ENCODE measurements at places on chromosomes 6 and 20.

DNA sequence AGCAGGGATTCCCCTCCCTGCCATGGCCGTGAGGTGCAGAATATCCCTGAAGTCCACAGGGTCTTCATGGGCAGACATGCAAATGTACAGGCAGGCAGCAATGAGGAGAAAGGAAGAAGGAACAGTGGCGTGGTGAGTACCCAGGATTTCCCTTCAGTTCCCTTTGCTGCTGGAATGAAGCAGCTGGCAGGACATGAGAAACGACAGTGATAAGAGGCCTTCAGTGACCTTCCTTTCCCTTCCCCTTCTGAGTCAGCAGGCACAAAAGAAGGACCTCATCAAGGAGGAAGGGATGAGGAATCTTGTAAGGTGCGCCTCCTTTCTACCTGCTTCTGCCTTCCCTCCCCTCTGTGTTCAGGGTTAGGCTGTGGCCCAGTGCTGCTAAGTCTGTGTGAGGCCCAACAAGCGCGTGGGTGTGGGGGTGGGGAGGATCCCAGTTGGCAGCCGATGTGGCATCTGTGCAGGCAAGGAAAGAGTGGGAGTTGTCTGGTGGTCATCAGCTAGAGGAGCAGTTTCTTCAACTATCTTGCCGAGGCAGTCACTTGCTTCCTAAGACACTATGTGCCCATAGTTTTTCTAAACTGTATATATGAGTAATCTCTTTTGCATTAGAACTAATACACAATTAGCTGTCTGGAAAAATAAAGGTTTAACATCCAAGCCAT, 29.5 kb upstream of the FBXO9 start:
- no peak for DNase-seq

DNA sequence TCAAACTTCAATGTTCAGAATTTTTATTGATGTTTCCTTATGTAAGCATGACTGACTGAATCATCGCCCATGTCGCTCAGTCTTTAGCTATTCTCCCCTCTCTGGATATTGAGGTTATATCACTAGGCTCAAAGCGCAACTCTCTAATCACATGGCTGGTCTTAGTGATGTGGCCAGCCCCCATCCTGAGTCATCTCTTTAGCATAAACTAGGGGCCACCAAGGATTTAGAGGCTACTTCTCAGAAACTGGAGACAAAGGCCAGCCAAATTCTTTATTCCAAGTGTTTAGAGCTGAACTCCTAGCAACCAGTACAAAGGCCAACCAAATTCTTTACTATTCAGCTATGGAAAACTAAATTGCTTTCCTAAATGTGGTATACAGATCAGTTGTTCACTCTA, 61.4 kb downstream of the FAM135A start:
- DNase-seq = no peak

GRCh38 chr6:160733050-160733646, 31.1 kb downstream of the PLG start:
- no peak for DNase-seq

DNA sequence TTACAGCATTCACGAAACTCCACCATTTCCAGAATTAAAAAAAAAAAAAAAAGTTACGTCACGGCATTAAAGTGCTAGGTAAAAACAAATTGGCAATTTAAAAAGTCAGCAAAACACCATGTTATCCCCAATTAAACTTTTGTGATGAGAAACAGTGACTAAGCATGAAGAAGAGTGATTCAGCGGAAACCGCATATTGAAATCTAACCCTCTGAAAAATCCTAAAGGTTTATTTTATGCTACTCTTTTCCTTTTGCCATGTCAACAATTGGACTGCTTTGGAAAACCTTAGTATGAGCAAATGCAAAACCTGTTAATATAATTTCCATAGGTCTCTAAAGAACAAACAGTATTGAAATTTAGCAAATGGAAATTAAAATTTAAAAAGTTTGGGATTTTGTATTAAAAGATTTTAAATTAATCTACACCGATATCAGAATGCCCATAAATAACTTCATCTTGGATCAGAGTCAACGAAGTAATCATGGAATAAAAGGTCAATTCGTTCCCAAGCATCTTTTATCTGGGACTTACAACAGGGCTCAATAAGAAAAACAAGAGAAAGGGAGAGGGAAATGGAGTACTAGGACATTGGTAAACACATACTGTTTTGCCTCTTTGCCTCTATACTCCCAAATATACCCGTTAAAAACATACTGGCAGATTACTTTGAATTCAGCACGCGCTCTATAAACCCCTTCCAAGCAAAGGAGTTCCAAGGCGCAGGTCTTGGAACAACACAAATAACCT, 1.1 kb downstream of the FBXO30 start:
- no peak for DNase-seq

DNA sequence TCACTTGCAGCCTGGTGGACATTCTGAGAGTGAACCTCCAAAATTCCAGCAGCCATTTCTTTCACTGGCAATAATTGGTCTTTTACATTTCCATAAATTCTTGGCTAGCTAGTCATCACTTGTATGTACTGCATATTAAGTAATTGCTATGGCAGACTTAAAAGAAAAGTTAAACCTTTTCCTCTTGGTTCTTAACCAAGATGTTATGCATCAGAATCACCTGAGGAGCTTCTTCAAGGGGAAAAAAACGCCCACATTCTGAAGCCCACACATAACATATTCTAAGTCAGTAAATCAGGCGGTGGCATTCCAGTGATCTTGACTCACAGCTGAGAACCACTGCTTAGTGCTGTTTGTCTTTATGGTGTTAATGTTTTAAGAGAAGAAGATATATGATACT, 37.0 kb downstream of the CDC40 start:
- DNase-seq = no peak

DNA sequence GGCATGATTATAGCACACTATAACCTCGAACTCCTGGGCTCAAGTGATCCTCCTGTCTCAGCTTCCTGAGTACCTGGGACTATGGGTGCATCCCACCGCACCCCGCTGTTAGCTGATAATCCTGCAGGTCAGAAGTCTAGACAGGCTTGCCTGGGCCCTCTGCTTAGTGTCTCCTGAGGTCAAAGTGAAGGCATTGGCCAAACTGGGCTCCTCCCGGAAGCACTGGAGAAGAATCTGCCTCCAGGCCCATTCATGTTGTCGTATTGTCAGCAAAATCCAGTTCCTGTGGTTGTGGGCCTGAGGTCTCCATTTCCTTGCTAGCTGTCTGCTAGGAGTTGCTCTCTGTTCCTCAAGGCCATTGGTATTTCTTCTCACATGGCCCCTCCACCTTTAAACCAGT, 6.3 kb upstream of the MROH8 start:
- no peak for DNase-seq

DNA sequence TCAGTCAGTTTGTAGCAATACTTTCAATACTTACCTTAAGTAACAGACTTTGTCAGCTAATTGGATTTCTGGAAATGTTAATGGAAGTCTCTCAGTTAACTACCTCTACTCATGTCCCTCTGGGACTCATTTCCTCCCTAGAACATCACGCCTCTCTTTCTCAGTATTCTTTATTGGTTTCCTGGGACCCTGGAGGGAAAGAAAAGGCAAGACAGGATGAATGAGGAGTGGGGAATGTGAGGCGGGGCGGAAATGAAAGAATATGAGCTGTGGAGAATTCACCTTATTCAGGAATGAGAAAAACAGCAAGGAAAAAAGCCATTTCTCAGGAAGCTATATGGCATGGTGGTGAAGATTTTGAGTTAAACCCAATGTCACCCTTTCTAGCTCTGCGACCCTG, 62.7 kb downstream of the ANKS1A start:
- DNase-seq = no peak
